ENCODE measurements at places on chromosomes 2 and 18.

DNA sequence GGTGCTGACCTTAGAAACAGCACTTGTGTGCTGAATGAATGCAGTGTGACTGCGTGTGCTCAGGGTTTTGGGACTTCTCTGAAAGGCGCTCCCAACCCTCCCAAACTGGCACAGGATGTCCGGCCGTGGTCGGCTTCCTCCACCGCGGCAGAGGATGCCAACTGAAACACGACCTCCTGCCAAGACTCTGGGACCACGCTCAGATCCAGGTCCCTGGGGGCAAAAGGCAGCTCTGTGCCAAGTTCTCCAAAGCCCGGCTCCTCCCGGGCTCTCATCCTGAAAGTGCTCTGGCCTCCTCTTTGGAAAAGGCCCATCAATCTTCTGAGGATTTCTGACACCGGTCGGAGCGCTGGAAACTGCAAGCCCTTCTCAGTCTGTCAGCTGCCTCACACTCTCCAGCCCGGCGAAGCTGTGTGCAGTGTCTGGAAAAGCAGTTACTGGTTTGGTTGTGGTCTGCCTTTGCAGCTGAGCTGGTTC lies 32.3 kb upstream of the ZBTB7C start:
- DNase-seq = no peak

- DNase-seq = no peak
These were observed 147.0 kb upstream of the ALPP start for GRCh38 chr2:232231554-232231953.

- no peak for DNase-seq
These were observed 235.2 kb downstream of the LDLRAD4 start for GRCh38 chr18:13453714-13454113.

GRCh38 chr2:170022692-170023091 lies 155.3 kb upstream of the MYO3B start:
- DNase-seq = no peak

GRCh38 chr2:224532441-224532840 lies 52.7 kb downstream of the CUL3 start:
- no peak for DNase-seq

DNA sequence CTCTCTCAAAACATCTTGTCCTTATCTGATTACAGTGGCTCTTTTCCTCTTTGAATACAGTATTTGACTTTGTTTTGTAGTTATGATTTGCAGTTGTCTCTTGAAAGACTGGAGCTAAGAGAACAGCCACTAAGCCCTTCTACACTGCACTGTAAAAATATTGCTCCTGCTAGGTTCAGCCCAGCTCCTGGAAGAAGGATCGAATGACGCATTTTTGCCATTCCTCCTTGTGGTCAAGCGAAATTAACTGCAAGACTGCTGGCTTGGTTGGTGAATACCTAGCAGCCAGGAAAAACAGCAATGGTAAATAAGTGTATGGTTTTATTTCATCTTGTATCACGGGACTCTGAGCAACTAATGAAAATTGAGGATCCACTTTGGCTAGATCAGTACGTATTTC lies 407.8 kb upstream of the CDH2 start:
- no peak for DNase-seq

DNA sequence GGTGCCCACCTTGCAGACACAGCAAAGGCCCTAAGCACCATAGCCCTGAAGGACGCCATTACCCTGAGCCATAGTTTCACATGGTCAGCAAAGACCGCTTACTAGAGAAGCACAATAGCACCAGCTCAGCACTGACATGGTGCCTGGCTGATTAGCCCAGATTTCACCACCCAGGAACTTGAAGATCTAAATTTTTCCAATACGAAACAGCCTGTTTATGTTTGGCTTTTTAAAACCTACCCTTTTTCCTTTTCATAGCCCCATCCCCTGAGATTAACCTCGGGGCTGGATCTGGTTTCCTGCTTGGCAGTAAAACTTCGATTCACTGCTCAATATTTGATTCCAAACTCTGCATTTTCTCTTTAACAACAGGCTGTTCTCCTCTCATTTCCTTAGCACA lies 158.5 kb upstream of the PID1 start:
- no peak for DNase-seq

- DNase-seq = no peak
These were observed 28.1 kb downstream of the TCF7L1 start for GRCh38 chr2:85160966-85161960.

GRCh38 chr18:57128220-57128932 lies 18.5 kb upstream of the BOD1L2 start:
- no peak for DNase-seq

GRCh38 chr2:64325852-64326577 lies 127.9 kb upstream of the LGALSL start:
- DNase-seq = peak; percentile 21

GRCh38 chr2:237870754-237871651 lies 11.6 kb downstream of the RAMP1 start:
- DNase-seq = no peak

GRCh38 chr18:78768656-78769501 lies 210.7 kb upstream of the SALL3 start:
- no peak for DNase-seq

DNA sequence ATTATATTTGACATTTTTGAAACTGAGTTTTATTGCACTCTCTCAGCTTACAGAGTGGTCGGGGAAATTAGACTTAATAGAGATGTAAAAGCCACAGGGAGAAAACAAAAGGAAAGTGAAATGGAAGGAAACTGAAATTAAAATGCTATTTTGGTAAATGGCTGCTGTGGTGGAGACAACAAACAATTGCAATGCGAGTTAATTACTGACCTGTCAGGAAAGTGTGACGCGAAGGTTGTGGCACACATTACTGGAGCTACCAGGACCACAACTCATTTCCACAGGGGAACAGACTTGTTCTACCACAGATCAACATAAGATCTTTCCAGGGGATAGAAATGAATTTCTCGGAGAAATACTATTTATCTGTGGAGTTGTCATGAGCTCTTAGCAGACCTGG lies 19.5 kb downstream of the ARHGAP15 start:
- no peak for DNase-seq

GRCh38 chr2:41420219-41420618 lies 627.6 kb upstream of the PKDCC start:
- no peak for DNase-seq

GRCh38 chr2:172248381-172248780 lies 145.7 kb upstream of the DLX2 start:
- no peak for DNase-seq

- DNase-seq = no peak
These were observed 576.0 kb downstream of the ARHGAP15 start for GRCh38 chr2:143705108-143705707.

GRCh38 chr2:109353806-109354745 lies 225.1 kb downstream of the SH3RF3 start:
- DNase-seq = no peak

GRCh38 chr2:98479959-98480524 lies 35.4 kb downstream of the INPP4A start:
- no peak for DNase-seq

GRCh38 chr2:78056976-78057375 lies 534.8 kb upstream of the LRRTM4 start:
- DNase-seq = no peak

GRCh38 chr2:112995346-112995920 lies 9.8 kb upstream of the IL36A start:
- DNase-seq = no peak

DNA sequence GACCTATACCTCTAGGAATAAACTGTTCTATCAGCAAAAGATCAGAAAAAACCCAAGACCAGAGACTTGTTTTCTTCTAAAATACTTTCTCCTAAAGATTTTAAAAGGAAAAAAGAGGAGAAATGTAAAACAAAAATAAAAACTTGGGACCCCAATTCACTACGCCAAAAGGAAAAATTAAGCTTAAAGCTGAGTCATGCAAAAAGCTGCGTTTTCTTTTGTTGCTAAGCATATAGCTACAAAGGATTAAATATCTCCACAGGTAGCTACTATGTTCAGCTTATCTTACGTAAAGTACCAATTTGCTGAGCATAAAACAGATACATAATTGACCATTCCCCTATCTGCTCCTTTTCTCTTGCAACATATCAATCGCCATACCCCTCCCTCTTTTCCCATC lies 950.0 kb upstream of the NXPH2 start:
- no peak for DNase-seq

- DNase-seq = no peak
These were observed 13.3 kb downstream of the ATF2 start for GRCh38 chr2:175154661-175155082.

DNA sequence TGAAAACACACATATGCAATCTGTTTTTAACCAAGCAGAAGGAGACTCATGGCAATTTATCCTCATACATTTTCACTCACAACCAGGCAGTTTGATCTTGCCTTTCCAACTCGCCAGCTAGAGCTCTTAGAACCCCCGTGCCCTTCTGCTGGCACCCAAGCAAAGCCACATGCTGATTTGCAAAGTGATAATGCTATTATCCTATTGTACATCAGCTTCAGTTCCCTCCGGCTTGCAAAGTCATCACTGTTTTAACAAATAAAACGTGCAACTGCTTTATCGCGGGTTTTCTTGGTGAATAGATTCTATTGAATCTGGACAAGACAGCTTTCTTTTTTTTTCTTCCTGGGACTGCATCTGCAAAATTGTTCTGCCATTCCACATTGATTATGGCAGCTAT lies 314.6 kb downstream of the LNPK start:
- DNase-seq = no peak

DNA sequence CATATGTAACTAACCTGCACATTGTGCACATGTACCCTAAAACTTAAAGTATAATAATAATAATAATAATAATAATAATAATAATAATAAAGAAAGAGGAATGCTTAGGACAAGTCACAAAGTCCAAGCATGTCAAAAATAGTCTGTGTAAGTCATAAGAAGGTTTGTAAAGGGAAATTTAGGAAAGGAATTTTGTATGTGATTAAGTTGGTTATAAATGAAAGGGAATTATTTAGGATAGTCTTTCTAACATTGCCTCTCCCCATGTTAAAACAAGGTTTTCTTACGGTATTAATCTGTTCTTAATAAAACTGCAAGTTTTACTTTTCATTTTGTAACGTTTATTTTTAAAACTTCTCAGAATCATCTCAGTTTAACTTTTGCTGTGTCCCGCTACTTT lies 62.8 kb downstream of the SESTD1 start:
- DNase-seq = no peak

DNA sequence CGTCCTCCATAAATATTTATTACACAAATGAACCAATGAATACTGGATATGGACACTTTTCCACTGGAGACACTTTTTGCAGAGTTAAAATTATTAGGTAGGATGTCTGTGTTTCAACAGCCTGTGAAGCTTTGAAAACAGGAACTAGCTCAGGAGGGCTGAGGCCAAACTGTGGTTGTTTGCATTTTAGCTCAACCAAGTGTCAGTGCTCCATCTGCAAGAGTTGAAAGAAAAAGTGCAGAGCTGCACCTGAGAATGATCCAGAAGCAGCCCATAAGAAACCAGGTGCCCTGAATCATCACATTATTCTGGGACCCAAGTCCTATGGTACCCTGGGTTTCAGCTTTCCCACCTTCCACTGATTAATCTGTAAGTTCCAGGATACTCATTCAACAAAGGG lies 180.4 kb downstream of the TRIB2 start:
- no peak for DNase-seq

DNA sequence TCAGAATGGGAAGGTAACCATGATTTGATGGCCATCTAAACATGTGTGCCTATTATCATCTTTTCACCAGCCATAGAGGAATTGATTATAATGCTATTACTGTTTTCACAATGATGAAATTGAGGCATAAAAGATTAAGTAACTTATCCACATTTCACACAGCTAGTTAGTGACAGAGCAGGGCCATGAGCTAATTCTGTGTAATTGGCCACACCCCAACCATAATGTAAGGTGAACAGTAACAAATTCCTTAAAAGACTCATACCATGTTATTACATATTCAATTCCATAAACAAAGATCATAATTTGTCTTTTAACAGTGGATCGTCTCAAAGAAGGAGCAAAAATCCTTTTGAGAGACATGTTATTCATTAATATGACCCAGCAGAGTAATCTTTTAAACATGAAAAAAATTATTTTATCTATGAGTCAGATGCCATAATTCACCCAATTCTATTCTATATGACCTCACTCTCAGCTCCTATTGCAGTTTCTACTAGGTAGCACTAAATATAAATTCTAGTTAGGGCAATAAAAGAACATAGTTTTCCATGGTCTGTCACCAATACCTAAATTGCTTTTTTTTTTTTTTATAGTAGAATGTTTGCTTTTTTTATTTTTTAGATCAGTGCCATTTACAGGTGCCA lies 475.8 kb upstream of the SLC39A10 start:
- DNase-seq = no peak

DNA sequence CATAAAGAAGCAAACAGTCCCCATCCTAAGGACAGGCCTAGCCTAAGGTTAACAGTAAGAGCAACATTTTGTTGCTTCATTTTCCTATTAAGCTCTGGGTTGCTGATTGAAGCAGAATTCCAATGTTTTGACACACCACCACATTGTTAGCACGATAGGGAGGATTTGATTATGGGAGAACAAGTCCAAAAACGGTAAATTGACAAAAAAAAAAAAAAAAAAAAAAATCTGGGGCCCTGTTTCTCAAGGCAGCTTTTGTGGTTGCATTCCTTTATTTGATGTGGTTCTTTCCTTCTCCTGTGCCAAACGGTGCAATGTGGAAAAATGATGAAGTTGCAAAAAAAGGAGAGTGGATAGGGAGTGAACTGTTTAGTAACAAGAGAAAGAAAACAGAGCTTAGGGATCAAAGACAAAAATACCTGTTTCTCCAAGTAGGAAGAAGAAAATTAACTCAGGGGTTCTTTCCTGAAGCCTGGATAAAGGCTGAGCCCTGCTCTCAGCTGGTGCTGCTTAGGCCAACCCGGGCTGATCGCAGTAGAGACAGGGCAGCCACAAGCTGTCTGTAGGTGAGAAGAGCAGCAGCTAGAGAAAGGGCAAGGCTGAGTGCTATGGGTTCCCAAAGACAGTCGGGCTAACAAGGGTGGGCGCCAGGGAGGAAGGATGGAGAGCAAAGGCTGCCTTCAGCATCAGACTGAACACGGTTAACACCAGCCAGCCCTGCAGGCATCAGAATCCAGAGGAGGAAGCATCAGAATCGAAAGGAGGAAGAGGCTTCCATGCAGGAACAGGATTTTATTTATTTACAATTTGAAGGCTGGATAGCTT lies 167.8 kb upstream of the FOSL2 start:
- no peak for DNase-seq

DNA sequence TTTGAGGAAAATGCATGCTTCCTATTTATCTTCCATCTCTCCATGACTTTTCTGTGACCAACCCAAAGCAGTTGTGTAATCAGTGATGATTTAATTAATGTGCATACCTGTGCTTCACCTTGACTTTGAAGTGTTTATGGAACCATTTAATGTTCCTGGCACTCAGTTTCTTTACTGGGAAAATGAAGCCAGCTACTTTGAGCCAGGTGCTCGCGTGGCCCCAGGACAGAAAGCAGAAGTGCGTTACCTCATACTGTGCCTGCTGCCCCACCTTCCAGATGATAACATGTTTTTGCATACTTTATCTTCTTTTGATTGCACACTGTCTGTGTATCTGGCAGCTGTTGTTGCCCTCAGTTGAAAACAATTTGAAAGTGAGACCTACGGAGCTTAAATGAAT lies 61.3 kb downstream of the PMAIP1 start:
- no peak for DNase-seq

- no peak for DNase-seq
These were observed 15.1 kb downstream of the SH2D6 start for GRCh38 chr2:85433511-85434089.

- DNase-seq = no peak
These were observed 104.0 kb downstream of the SMAD2 start for GRCh38 chr18:47826157-47827074.
